ENCODE measurements at places on chromosomes 2 and 18. TPM values are rescaled to one million over a fixed set of nuclear protein-coding genes. Genes with fewer than 3 reads are reported as not detected.

Gene PTPRN
- not detected for polyA plus RNA-seq

DNA sequence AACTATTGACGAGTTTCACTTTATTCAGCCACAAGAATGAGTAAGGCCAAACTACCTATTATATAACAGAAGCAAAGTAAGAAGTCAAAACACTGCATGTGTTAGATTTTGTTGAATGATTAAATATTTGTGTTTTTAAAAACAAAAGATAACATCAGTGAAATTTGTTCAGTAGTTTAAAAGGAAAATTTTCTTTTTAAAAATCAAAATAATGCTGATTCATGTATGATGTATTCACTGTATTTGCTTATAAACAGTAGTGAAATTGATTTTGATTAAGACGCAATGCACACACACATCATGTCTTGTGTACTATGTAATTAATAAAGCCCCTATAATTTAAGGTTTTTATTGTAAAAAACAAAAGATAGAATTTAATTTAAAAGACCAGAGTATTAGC, 73.6 kb upstream of the PSMD14 start:
- DNase-seq = no peak

Gene ANKRD29
- 0.47 TPM for polyA plus RNA-seq

GRCh38 chr2:219469186-219469724, 29.4 kb upstream of the GMPPA start:
- DNase-seq = no peak

DNA sequence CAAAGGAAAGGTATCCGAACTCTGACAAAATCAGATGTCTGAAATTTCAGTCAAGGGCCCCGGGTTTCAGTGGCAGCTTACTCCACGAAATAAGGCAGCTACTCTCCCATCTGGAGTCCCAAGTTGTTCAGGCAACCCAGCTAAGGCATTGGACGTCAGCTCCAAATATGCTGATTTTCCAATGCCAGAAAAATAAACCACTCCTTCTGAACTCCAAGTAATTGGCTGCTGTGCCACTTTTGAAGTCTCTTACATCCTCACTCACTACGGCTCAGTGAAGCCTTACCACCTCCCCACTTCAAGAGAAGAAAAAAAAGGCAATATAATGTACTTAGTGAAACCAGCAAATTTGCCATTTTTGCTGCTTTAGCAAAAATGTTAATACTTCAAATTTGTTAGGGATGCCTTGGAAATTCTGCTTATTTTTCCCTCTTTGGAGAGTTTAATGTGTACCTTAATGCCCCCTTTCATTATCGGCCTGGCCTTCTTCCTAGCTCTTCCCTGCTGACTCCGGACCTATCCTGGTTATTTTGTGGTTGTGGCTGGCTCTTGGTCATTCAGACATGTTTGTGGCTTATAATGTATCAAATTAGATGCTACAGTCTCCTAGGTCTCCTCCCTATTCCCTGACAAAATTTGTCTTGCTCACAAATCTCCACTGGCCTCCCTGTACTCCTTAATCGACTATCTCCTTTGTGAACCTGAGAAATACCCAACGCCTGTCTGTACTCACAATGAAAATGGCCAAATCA, 589.2 kb upstream of the ZEB2 start:
- DNase-seq = no peak

DNA sequence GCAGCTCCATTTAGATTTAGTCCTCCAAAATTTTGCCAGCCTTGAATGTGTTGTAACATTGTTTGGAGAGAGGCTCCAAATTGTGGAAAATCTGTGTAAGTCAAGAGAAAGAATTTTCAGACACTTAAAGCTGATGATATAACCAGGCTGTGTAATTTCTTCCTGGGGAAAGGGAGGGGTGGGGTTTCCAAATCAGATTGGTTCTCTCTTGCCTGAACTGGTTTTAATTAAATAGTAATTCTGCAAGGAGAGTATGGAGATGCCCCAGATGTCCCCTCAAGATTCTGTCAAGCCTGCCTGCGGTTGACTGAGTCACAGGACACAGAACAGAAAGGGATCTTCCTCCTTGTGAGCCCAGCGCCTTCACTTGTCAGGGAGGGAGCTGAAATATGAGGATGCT, 54.5 kb downstream of the C18orf63 start:
- DNase-seq = no peak

DNA sequence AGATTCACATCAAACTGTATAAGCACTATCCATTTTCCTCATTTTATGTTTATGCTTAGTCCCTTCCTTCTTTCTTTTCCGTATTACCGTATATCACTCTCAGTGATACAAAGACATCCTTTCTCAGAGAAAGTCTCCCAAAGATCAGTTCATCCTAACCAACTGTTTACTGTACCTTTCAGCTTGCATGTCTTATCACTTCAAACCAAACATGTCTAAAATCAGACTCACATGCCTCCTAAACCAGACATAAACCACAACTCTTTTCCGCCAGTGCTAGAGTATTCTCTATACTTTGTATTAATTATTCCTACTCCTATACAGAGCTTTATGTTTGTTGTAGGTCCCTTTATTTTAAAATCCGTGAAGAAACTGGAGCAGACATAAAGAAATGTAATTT, 41.5 kb downstream of the KCMF1 start:
- DNase-seq = no peak

DNA sequence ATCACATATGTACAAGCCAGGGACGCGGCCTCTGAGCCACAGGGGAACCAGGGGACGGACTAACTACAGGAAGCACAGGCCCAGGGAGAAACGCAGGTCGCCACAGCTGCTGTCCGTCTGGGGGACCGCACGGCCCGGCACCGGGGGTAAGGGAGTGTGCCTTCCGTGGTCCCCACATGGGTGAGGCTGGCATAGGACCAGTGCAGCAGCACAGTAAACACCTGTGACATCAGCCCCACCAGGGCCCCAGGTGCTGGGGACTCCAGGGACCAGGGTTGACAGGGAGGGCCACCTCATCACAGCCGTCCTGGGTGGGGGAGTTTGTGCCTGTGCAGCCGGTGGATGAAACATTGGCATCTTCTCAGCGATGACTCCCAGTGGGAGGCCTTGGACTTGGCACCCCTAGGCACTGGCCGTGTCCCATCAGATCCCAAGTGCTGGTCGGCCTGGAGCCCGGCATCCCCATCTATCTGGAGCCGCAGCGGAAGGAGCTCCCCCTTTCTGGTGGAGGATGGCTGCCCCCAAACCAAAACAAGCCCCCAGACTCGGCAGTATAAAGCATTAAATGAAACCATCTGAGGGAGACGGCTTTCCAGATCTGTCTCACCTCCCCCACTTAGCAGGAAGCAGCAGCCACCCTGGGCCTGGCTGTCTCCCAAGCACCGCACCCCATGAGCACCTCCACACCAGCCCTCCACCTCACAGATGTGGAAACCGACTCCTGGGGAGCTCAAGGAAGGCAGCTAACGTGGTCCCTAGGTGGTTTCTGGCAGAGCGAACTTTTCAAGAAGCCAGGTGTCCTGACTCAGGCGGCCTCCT, 22.5 kb downstream of the AQP12A start:
- DNase-seq = no peak

Gene SMIM21
- polyA plus RNA-seq = not detected

- no peak for DNase-seq
These were observed 737.4 kb upstream of the SALL3 start for GRCh38 chr18:78242254-78242643.

GRCh38 chr2:225740086-225740485, 340.6 kb downstream of the NYAP2 start:
- DNase-seq = no peak

DNA sequence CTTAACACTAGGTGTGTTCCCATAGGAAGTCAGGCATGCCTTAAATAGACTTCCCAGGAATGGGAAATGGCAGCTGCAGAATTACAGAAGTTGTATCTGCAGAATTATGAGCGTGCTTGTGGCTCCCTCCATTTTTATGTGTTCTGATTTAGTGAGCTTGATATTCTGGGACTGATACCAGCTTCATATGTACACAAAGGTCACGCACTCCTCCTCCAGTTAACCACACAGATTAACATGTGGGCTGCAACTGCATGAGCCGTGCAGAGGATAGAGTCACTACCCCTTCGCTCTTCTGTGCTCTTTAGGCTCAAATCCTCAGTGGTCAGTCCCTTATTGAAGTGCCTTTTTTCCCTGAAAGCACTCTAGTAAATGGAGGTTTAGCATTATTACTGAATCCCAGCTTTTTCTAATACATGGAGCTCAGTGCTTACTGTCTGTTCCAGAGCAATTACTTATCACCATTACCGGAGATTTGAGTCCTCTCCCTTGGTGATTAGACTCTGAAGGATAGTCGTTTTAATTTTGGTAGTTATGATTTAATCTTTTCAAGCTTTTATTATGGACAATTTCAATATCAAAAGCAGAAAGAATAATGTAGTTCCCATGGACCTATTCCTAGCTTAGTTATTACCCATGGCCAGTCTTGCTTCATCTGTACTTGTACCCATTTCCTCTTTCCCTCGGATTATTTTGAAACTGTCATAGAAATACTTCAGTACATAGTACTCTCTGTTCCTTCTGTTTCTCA, 238.3 kb downstream of the PRKCE start:
- DNase-seq = no peak

Gene IGFBP5
- 396 TPM for polyA plus RNA-seq

DNA sequence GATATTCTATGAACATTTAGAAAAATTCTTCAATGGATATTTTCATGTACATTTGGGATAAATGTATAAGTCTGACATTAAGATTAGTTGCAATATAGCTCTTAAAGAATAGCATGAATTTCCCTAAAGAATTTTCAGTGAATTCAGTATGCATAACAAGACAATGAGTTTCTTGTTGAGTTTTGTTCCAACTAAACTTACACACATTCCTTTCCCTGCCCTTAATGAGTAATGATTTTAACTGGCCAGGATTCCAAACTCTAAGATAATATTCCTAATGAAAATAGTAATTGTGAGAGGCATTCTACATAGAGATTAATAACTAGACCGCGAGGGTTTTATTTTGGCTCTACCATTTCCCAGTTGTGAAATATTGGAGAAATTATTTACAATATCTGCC, 390.3 kb upstream of the GALNT5 start:
- DNase-seq = no peak

DNA sequence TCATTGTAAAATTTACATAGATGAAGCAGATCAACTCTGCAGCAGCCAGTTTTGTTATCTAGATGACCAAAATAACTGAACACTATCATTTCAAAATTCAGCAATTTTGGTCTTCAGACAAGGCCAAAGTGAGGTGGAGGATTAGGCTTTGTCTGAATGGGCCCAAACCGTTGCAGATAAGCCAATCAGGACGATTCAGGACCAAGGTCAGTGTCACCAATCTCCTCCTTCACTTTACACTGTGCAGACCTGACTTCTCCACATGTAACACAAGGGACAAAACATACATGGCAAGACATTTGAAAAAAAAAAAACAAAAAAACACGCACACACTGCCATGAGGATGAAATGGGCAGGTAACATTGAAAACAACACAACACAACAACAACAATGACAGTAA, 211.2 kb downstream of the NAPG start:
- DNase-seq = no peak

- DNase-seq = no peak
These were observed 118.6 kb upstream of the EML6 start for GRCh38 chr2:54604871-54605270.

GRCh38 chr18:59328683-59329082, 10.2 kb upstream of the CPLX4 start:
- DNase-seq = no peak

- DNase-seq = no peak
These were observed 831.6 kb upstream of the CHAC2 start for GRCh38 chr2:52936029-52936428.

- no peak for DNase-seq
These were observed 473.9 kb upstream of the CDH2 start for GRCh38 chr18:28650860-28651259.

DNA sequence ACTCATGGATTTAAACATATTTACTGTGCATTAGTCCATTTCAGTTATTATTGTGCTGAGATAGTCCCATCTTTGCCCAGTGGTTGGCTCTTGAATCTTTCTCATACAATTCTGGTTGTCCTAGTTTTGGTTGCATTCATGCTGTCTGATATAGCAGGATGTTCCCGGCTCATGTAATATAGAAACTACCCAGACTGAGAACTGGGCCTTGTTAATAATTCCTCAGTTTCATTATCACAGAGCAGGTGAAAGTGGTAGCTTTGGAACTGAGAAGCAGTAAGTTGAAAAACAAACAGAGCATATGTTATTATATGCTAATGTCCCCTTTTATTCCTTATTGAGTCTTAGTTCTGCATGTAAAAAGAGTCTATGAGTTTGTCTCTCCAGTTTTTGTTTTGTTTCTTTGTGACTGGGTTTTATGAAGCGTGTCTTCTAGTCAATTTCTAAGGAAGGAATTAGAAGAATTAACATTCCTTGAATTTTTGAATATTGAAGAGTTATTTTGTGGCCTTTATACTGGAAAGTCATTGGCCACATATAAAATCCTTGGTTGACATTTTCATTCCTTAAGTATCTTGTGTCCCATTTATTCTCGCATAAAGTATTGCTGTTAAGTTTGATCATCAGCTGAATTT, 43.3 kb downstream of the EIF5B start:
- DNase-seq = no peak

Gene CPO
- 1.2 TPM for polyA plus RNA-seq

- DNase-seq = no peak
These were observed 68.0 kb upstream of the RIOK3 start for GRCh38 chr18:23384778-23385736.

Measured in right renal pelvis (tissue), 4 donors.